ENCODE measurements at places on chromosomes 12 and 14.

DNA sequence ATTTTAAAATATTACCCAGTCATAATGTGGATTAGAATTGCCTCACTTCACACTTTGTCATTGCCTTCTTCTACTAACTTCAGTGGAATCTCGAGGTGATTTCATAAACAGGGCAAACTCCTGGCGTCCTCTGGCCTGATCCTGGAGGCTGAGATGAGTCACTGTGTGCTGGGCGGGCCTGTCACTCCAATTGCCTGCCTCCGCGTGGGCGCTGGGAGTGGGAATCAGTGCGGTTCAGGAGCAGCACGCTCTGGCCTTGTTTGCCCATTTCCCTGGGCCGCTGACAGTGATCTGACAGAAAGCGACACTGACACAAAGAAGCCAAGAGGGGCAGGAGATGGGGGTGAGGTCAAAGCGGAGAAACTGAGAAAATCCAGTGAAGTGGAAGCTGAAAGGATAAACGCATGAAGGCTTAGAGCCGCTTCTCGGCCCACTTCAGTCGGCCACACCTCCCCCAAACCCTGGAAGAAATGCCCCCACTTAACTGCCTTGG is 29.7 kb downstream of the LGR5 start:
- no peak for DNase-seq

GRCh38 chr14:68215629-68216028 is 396.1 kb downstream of the RAD51B start:
- DNase-seq, result no peak

DNA sequence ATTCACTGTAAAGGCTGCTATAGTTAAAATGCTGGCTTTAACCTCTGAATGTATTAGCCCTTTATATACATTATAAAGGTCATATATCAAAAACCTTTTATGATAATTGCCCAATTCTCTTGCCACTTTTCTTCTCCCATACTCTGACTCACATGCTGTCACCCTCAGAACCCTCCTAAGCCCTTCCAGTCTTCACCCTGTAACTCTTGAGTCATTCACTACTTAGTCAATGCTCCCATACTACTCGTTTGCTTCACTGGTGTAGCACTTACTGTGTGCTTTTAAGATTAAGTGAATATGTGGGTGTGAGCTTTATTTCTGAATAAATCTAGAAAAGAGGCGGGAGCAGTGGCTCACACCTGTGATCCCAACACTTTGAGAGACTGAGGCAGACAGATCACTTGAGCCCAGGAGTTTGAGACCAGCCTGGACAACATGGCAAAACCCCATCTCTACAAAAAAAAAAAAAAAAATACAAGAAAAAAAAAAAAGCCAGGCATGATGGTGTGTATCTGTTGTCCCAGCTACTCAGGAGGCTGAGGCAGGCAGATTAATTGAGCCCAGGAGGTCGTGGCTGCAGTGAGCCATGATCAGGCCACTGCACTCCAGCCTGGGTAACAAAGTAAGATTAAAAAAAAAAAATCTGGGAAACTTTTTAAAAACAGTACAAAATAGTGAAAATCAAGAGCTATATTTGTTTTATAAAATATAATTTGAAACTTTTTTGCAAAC is 37.6 kb downstream of the SPATA7 start:
- no peak for DNase-seq

DNA sequence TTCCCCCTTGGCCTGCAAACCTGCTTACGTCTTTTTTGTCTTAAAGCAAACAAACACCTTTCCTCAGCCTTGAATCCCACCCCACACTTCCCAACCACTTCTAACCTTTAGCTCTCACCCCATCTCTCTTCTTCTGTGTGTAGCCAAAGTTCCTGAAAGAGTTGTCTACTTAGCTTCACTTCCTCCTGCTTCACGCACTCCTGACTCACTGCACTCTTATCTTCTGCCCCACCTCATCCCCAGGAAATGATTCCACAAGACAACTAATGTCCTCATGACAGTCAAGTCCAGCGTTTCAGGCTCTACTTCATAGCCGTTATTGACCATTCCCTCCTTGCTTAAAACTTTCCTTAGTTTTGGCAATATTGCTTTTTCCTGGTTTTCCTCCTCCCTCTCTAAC is 22.4 kb downstream of the EIF2B2 start:
- no peak for DNase-seq

DNA sequence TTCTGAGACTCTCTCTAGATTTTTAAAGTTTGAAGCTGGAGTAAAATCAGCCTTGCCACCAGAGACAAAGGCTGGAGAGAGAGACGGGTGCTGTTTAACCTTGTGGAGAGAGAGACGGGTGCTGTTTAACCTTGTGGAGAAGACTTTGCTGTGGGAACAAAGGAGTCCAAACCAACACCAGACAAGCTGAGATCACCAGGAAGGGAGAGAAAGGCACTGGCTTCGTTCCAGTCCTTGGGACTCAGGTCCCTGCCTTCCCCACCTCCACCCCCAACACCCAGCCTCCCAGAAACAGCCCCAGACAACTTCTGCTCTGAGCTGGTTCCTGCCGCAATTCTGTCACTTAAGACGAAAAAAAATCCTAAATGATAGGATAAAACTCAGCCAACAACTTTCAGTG is 1389.3 kb downstream of the AACS start:
- DNase-seq, result no peak
